ENCODE measurements at places on chromosomes 4 and X.

- DNase-seq: no peak
Measured at GRCh38 chr4:184684491-184685189, 35.1 kb downstream of the PRIMPOL start.

- DNase-seq: no peak
Measured at GRCh38 chrX:106341823-106342222, 173.7 kb downstream of the PWWP3B start.

GRCh38 chrX:36436361-36436760, 516.8 kb downstream of the CFAP47 start:
- DNase-seq: no peak

GRCh38 chr4:117550085-117550484, 464.7 kb upstream of the TRAM1L1 start:
- DNase-seq: no peak

DNA sequence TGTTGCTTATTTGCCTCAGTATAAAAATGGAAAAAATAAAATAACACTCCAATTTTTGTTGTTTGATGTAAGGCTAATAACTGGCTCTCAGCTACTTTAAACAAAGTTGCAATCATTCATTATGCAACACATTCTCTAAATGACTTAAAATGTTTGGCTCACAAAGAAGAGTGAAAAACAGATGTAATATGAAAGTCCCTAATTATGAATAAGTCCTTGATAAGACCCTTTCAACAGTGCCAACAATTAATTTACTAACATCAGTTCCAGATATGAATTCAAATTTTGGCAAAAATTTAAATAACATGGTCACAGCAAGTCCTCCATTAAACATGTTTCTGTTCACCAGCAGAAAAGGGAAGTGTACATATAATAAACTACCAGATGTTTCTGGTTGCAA, 69.8 kb downstream of the PAPSS1 start:
- DNase-seq: no peak

DNA sequence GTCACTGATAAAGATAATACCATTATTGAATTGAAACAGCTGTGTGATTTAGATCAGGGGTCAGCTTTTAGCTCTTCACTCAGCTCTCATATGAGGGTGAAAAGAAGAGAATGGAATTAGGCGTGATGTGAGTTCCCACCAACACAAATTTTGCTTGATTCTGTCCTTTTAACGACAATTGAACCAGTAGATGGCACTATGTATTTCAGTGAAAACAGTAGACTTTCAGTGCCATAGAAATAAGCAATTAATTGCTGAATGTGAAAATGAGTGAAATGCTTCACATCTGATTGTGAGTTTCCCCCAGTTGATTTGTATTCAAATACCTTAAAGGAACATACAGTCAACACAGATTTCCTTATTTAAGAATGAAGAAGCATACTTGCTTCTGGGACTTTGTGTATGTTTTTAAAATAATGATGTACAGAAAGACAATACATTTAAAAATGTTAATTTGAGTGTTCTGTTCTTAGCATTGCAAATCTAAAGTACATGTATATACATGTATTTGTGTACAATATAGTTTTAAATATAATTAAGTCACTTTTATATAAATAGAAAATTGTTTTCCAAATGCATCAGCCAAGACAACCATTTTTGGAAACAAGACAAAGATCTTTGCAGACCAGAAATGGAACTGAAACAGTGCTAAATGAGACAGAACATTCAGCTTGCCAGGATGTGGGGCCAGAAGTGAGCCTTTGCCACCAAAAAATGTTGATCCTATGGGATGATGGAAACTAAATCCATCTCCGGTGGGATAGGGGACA, 178.8 kb downstream of the SNCA start:
- DNase-seq: no peak

- DNase-seq: no peak
Measured at GRCh38 chr4:108292229-108292628, 123.5 kb upstream of the LEF1 start.

- DNase-seq: no peak
Measured at GRCh38 chr4:175234162-175234561, 316.0 kb downstream of the ADAM29 start.

DNA sequence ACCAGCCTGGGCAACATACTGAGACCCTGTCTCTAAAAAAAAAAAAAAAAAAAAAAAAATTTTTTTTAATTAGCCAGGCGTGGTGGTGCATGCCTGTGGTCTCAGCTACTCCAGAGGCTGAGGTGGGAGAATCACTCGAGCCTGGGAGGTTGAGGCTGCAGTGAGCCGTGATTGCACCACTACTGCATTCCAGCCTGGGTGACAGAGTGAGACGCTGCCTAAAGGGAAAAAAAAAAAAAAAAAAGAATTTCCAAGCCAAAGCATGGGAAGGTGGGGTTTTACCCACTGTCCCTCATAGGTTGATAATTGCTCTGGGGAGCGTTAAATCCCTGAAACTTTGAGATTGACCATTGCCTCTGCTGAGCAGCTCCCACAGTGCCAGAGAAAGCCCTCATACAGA, 427.5 kb downstream of the BCOR start:
- no peak for DNase-seq

GRCh38 chr4:121597346-121597934, 99.3 kb downstream of the ANXA5 start:
- DNase-seq: no peak

- DNase-seq: no peak
Measured at GRCh38 chr4:10963958-10964703, 279.6 kb upstream of the CLNK start.

DNA sequence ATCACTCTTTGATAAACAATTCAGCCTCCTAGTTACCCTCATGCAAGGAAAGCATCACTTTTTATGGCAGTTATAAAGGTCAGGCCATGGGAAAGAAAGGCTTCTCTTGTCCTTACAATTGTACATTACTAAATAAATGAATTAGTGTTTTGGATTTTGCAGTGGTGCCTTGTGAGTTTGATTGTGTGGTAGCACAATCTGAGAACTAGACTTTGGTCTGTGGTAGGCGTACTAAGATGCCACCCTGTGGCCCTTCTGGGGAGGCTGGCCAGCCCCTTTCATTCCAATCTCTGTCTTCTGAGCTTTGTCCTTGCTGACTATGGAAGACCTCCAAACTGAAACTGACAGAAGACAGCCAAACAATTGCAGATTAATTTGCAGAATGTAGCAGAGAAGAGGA, 14.6 kb upstream of the HNRNPD start:
- no peak for DNase-seq

GRCh38 chrX:70470850-70471289, 26.2 kb downstream of the DLG3 start:
- no peak for DNase-seq

DNA sequence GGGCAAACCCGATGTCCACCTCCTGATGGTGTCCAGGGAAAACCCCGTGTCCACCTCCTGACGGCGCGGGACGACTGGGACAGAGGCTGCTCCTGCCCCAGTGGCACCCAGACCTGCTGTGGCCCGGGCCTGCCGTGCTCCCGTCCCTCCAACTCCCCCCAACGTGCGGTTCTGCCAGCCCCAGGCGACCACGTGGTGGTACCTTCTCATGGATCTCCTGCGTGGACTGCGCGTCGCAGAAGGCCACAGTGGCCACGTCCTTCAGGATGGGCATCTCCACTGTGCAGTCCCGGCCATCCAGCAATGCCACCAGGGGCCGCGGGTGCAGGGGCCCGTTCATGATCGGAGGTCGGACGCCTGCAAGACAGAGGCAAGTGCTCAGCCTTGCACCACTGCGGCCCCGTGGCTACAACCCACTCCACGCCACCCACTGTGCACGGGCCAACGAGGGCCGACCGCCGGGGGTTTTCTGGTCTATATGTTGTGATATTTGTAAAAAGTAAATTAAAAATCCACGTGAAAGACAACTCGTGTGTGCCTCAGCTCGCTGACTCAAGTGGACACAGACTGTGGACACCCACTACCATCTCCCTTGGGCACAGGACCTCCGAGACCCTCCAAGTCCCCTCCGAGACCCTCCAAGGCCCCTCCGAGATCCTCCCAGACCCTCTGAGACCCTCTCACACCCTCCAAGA, 10.8 kb downstream of the CTBP1 start:
- DNase-seq: no peak

DNA sequence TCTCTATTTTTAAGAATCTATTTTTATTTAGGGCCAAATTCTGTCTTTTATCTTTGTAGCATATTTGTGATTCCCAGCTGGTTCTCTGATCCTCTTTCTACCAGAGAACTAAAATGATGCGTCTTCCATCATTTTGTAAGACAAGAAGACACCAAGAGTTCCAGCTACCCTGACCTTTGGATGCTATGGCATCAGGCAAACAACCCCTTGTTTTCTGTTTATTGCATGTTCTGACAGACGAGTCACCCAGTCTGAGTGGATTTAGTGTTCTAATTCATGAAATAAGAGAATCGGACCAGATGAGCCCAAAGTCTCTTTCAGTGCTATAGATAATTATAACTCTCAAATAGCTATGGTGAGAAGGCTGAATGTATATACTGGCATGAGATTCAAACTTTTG, 69.7 kb downstream of the ZFYVE28 start:
- DNase-seq: no peak

GRCh38 chrX:20019672-20020365, 29.0 kb upstream of the BCLAF3 start:
- DNase-seq: no peak

- no peak for DNase-seq
Measured at GRCh38 chrX:96987228-96987627, 103.5 kb downstream of the RPA4 start.

- no peak for DNase-seq
Measured at GRCh38 chr4:46329118-46329976, 60.6 kb downstream of the GABRA2 start.

DNA sequence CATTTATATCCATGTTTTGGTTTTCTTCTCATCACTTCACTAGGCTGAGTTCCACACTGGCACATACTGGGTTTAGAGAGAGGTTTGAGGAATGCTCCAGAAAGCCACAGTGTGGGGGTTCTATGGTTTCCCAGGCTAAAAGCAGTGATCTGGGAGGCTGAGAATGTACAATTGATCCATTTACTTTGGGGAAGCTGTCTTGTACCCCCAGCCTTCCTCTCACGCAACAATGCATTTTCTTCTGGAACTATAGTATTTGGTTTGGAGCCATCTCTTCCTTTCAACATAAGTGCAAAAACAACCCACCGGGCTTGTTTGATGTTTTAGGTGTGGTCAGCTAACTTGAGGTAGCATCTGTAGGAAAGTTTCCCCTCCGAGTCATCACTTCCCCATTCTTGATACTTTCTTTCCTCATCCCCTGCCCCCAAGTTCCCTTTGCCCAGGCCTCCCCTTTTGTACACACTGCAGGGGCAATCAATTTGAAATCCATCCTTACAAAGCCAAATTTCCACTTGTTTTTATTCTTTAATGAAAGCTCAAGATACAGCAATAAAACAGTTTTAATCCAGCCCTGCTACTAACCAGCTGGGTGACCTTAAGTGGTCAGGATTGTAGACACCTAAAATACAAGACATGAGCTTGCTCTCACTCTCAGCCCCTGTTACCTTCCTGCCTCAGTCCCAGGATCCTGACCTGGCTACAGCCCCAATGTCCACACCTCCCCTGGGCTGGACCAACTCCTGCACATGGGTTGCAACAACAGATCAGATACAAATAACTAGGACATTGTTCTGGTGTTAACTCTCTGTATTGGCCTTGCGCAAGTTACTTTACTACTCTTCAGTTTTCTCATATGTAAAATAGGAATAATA, 109.2 kb downstream of the FHDC1 start:
- no peak for DNase-seq

GRCh38 chr4:26723216-26723615, 137.4 kb upstream of the STIM2 start:
- no peak for DNase-seq

DNA sequence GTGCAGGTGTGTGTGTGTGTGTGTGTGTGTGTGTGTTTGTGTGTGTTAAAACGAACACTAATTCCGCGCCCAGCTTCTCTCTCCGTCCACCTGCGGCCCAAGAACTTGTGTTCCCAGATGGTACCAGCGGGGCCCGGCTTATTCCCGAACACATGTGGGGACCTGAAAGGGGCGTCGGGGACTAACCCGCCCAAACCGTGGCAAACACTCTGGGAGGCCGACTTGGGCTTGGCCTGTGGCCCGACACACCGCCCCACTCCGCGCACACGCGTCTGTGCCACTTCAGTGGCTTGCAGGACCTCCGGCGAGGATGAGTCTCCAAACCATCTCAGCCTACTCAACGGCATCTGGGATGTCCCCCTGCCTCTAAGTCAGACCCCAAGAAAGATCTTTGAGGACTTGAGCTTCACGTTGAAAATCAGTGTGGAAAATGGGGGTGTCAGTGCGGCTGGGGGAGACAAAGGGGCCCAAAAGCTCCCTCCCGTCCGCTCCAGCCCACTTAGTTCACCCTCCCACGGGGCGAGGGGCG, 790 bp upstream of the HHIP start:
- no peak for DNase-seq

GRCh38 chrX:858542-859078, 228.0 kb downstream of the SHOX start:
- no peak for DNase-seq

GRCh38 chr4:82124932-82125786, 248.6 kb downstream of the HNRNPD start:
- DNase-seq: no peak
